ENCODE measurements at places on chromosomes 12 and 14.

DNA sequence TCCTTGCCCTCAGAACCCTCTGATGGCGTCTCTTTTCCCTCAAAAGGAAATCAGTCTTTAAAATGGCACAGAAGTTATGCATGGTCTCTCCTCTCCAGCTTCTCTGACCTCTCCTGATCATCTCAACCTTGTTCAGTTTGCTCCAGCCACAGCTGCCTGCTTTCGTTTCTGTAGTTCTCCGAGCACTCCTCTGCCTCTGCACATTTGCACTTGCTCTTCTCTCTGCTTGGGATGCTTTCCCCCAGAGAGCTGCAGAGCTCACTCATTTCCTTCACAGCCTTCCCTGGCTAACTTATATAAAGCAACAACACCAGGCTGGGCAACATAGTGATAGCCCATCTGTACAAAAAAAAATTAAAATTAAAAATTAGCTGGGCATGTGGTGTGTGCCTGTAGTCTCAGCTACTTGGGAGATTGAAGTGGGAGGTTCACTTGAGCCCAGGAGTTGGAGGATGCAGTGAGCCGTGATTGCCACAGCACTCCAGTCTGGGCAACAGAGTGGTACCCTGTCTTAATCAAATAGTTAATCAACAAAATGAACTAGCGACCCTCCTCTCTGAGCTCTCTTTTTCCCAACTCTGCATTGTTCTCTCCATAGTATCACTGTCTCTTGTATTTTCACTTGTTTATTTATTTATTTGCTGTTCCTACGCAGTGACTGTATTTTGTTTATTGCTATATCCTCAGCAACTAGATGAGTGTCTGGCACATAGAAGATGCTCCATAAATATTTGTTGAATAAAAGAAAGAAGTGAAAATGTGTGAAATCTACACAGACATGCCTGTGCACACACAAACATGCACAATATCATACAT, 37.7 kb downstream of the PPFIBP1 start:
- DNase-seq = no peak

DNA sequence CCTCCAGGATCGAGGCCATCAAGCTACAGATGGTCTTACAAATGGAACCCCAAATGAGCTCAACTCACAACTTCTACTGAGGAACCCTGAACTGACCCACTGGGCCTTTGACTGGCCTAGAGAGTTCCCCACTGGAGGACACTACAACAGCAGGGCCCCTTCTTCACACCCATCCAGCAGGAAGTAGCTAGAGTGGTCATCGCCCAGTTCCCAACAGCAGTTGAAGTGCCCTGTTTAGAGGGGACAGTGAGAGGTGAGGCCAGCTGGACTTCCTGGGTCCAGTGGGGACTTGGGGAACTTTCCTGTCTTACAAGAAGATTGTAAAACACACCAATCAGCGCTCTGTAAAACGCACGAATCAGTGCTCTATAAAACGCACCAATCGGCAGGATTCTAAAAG, 247.9 kb upstream of the BTG1 start:
- no peak for DNase-seq

- DNase-seq = no peak
Observed at GRCh38 chr12:122795807-122796206, 21.4 kb downstream of the CCDC62 start.

DNA sequence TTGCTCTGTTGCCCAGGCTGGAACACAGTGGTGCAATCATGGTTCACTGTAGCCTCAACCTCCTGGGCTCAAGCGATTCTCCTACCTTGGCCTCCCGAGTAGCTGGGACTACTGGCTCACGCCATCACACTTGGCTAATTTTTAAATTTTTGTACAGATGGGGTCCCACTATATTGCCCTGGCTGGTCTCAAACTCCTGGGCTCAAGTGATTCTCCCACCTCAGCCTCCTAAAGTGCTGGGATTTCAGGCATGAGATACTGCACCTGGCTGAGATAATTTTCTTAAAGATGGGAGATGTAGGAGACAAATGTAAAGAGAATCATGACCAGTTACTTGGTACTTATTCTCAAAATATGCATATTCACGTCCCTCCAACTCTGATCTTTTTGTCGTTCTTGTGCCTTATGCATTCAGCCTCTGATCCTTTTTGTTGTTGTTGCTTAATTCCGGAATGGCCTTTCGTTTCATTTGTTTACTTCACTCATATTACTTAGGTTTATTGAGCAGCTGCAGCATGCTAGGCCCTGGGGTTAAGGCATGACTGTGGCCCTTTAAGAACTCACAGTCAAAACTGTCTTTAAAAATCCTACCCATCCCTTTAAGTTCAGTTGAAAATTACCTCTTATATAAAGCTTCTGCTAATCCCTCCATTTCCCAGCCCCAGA, 8.9 kb downstream of the RBMS2 start:
- DNase-seq = no peak

DNA sequence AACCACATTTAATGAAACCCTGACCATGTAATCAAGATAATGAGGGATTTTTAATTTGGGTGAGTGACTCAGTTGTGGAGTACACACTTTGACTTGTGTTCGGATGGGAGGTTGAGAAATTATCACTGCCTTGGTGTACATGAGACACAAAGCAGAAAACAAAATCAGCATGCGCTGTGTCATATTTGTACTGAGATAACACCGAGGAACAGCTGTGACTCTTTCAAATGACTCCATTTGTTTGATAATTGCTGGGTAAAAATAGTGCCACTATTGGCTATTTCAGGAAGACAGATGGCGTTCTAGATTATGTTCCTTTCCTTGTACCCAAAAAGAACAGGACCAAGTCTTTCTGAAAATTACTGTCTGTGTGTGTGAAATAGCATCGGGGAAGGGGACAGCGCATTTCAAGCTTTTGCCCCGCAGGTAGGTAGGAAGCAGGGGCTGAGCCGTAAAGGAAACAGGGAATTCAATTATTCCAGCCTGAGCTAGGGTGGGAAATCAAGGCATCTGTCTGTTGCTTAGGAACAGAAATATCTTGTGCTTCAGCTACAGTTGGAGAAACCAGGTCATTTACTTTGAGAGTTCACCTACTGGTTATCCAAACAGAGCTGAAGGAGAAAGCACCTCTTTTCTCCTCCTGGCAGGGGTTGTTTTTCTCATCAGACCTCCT, 114.3 kb downstream of the SNAPC1 start:
- DNase-seq = no peak
